ENCODE measurements at places on chromosomes 1 and 21. TPM values are rescaled to one million over a fixed set of nuclear protein-coding genes. Genes with fewer than 3 reads are reported as not detected.
A peak's percentile ranks its signal among the peaks of the same experiment; 100 is the strongest.

GRCh38 chr1:184291701-184292100 lies 95.1 kb upstream of the C1orf21 start:
- no peak for ATAC-seq

- no peak for ATAC-seq
Observed at GRCh38 chr1:97145321-97145956, 423.9 kb downstream of the PTBP2 start.

GRCh38 chr1:53557830-53558738 lies 98.9 kb downstream of the DMRTB1 start:
- ATAC-seq = no peak

GRCh38 chr1:40743860-40744259 lies 39.7 kb upstream of the KCNQ4 start:
- no peak for ATAC-seq

- no peak for ATAC-seq
Observed at GRCh38 chr1:94745742-94746141, 74.4 kb upstream of the SLC44A3 start.

DNA sequence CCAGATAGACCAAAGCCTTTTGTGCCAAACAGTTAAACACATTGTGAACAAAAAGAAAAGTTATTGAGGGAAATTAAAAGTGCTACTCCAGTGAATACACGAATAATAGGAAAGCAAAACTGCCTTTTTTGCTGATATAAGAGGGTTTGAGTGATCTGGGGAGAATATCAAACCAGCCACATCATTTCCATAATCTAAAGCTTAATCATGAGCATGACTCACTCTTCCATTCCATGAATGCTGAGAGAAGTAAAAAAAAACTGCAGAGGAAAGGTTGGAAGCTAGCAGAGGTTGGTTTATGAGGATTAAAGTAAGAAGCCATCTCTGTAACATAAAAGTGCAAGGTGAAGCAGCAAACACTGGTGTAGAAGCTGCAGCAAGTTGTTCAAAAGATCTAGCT lies 350.6 kb upstream of the NCAM2 start:
- ATAC-seq = no peak

The CATSPERE gene
- 0.69 TPM for total RNA-seq

- ATAC-seq = no peak
Observed at GRCh38 chr1:162019006-162019405, 4.7 kb downstream of the OLFML2B start.

- ATAC-seq = no peak
Observed at GRCh38 chr1:206013026-206013795, 10.0 kb upstream of the RAB7B start.

DNA sequence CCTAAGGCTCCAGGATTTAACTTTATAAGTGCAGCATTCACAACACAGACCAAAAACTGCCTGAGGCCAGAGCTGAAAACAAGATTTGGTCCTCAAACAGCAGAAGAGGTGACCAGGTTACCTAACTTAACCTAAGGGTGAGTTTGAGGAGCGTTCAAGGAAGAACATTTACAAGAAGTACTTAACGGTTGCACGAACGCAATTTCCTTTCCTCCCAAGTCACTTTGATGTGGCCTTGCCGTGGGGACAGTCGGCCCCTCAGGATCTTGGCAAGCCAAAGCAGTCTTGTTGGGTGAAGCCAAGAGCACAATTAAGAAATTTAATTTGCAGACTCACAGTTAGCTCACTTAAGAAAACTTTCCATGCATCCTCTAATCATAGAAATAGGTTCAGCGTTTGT lies 202.6 kb upstream of the COA6 start:
- ATAC-seq = peak; percentile 18

DNA sequence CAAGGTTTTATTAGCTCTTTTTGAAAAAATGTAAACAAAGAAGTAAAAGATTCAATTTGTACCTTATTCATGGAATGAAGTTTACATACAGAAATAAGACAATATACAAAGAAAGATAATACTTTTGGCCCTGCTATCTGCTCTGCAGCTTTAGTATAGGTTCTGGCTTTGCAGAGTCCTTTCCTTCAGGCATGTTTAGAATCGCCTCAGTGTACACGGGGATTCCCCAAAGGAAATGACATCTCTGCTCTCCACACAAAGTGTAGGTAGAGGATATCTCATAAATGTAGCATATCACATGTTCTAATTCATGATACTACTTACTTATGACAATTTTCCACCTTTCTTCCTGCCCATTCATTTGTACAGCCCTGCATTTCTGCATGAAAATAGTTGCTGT lies 222.6 kb upstream of the DPYD start:
- ATAC-seq = no peak

GRCh38 chr1:92168657-92169056 lies 49.1 kb upstream of the C1orf146 start:
- no peak for ATAC-seq

GRCh38 chr1:204837440-204838084 lies 33.1 kb upstream of the NFASC start:
- no peak for ATAC-seq

The CD84 gene
- 37.3 TPM for total RNA-seq

DNA sequence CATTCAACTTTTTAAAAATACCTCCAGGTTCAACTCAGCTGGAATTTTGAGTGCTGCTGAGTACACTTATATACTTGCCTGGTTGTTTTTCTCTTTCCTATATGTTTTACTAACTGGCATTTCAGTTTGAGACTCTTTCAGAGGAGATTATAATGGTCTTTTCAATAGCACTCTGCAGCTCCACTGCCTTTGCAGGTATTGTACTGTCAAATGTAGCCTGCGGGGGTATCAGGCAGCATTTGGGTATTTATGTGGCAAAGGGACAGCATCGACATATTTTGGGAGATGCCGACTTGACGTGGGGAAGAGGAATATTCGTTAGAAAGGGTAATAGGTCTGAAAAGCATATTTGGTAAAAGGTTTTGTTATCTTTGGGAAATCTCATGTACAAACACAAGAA lies 11.1 kb upstream of the TGFBR3 start:
- ATAC-seq = no peak

The MATN1 gene
- total RNA-seq = 0.52 TPM

GRCh38 chr1:219130366-219130935 lies 43.2 kb upstream of the LYPLAL1 start:
- ATAC-seq = no peak

The ITSN1 gene
- total RNA-seq = 3.8 TPM

The TRIM67 gene
- not detected for total RNA-seq

The MPL gene
- not detected for total RNA-seq

DNA sequence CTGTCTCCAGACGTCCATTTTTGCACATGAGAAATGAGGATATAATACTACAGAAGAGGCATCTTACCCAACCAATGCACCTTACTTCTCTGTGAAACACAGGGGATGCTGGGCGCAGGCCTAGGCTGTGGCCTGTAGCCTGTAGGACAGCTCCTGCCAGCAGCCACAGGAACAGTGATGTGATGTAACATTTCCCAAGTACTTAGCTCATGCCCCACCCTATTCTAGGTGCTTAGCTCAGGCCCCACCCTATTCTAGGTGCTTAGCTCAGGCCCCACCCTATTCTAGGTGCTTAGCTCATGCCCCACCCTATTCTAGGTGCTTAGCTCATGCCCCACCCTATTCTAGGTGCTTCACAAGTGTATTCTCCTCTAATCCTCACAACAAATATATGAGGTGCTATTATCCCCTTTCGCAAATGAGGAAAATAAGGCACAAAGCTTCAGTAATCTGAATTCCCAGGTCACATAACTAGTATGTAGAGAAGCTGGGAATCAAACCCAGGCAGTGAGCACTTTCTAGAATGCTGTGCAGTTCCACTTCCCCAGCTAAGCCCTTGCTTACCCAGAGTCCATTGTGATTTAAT lies 4.6 kb upstream of the NAXE start:
- no peak for ATAC-seq

- ATAC-seq = peak; percentile 16
Observed at GRCh38 chr1:6599141-6599975, 3.3 kb downstream of the KLHL21 start.

GRCh38 chr21:42061195-42061985 lies 9.7 kb upstream of the UMODL1 start:
- peak; percentile 23 for ATAC-seq

- no peak for ATAC-seq
Observed at GRCh38 chr1:51417496-51418383, 87.4 kb upstream of the TTC39A start.

DNA sequence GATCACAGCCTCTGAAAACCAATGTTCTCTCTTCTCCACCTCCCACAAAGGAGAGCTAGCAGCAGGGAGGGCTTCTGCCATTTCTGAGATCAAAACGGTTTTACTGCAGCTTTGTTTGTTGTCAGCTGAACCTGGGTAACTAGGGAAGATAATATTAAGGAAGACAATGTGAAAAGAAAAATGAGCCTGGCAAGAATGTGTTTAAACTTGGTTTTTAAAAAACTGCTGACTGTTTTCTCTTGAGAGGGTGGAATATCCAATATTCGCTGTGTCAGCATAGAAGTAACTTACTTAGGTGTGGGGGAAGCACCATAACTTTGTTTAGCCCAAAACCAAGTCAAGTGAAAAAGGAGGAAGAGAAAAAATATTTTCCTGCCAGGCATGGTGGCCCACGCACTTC lies 35.8 kb upstream of the TDRD10 start:
- ATAC-seq = no peak

GRCh38 chr1:43004587-43005459 lies 46.2 kb upstream of the SLC2A1 start:
- ATAC-seq = peak; percentile 98

DNA sequence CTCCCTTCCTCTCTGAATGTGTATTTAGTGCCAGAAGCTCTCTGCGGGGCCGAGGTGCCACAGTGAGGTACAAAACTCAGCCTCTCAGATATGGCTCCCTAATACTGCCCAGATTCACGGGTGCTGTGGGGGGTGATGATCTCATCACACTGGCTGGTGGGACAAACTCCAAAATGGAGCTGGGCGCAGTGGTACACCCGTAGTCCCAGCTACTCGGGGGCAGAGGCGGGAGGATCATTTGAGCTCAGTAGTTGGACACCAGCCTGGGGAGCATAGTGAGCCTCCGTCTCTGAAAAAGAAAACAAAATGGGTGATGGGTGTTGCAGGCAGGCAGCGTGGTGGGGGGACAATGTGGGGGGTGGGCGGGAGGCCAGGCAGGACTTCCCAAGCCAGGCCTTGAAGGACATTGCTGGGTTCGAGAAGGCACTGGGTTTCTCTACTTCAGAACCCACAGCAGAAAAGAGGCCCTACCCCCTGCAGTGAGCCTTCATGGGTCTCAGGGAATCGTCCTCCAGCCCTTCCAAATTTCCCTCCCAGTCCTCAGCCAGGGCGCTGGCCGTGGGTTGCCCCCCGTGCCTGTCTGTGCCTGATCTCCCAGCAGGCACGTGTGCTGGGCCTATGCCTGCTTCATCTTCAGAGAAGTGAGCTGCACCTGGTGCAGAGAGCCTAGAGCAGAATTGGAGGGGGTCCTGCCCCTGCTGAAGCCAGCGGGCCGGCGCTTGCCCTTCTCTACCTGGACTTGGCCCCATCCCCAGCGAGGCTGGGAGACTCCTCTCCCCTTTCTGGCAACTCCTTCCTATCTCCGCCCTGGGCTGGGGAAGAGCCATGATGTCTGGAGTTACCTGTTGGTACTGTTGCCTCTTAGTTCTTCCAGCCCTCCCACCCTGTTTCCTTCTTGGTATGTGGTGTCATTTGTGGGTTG lies 14.0 kb downstream of the H6PD start:
- no peak for ATAC-seq

DNA sequence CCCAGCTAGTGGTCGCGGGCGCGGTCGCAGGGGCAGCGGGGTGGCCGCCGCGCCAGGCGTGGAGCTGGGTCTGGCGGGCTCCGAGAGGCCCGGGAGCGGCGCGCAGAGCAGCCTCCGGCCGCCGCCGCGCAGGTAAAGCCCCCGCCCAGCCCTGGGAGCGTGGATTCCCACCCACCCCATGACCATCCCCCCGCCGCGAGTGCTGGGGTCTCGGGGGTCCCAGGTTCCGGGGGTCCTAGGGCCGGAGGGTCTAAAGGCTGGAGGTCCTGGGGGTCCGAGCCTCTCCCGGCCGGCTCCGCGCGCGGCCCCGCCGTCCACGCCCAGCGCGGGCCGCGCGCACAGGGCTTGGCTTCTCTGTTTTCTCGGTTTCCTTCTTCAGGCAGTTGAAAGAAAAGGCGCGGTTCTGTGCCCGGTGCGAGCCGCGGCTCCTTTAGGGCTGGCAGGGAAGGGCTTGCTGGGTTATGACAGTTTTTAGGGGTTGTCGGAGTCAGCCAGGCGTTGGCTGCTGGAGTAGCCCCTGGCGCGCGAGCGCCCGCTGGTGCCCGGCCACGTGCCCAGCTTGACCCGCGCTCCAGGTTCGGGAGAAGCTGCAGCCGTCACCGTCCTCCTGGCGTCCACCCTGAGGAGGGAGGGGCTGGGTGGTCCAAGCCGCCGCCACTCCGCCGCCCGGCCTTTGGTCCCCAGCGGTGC lies 359 bp downstream of the LRRC3 start:
- ATAC-seq = peak; percentile 65

GRCh38 chr1:116376729-116377086 lies 3.7 kb downstream of the ATP1A1 start:
- ATAC-seq = no peak

- no peak for ATAC-seq
Observed at GRCh38 chr1:209869291-209870149, 41.7 kb downstream of the UTP25 start.

GRCh38 chr1:217140041-217140901 lies 417.0 kb upstream of the ESRRG start:
- ATAC-seq = no peak

DNA sequence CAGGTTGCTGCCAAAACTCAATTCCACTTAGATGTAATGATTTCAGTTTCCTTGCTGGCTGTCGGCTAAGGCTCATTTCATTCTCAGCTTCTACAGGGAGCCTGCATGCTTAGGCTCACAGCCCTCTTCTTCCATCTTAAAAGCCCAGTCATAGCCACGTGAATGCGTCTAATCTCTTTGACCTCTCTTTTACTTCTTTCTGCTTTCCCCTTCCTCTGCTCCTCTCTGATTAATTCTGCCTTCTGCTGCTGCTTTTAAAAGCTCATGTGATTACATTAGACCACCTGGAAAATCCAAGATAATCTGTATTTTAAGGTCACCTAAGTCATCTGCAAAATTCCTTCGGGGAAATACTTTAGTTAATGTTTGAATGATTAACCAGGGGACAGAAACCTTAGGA lies 812.8 kb upstream of the BRINP3 start:
- ATAC-seq = no peak

DNA sequence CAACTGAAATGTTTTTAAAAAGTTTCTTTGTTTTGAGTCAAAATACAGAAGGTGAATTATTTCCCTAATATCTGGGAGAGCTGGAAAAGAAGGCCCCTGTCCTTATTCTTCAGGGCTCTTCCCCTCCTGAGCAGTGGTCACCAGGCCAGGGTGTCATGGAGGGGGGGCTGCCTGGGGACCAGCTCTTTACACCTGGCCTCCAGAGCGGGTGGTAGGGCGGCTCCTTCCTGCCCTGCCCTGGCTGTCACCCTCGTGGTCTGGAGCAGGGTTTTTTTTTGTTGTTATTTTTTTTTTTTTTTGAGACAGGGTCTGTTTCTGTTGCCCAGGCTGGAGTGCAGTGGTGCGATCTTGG lies 6.6 kb downstream of the SKI start:
- no peak for ATAC-seq

DNA sequence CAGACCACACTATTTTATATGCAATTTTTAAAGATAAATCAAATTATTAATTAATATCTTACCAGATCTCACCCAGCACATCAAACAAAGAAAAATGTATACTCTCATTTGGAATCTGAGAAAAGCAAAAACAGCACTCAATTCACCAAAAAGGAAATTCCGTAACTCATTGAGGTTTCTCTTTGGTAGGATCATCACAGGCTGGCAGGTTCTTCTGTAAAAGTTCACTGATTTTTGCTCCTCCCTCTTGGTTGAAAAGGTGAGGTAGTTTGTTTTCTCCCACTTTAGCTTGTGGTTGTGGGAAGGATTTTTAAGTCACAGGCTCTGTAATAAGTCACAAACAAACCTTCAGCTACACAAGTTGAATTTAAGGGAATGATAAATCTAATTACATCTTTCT lies at the start of gene LIPI:
TSS of gene LIPI (minus strand) at position 218 of the 400 bp plus-strand sequence. CDS start at position 108, 110 bp downstream.
- ATAC-seq = no peak

- no peak for ATAC-seq
Observed at GRCh38 chr1:64440183-64440826, 29.6 kb upstream of the CACHD1 start.
